ENCODE measurements at places on chromosomes 3 and 15.

- no peak for DNase-seq
Measured at GRCh38 chr15:101114610-101115009, 137.2 kb downstream of the CHSY1 start.

DNA sequence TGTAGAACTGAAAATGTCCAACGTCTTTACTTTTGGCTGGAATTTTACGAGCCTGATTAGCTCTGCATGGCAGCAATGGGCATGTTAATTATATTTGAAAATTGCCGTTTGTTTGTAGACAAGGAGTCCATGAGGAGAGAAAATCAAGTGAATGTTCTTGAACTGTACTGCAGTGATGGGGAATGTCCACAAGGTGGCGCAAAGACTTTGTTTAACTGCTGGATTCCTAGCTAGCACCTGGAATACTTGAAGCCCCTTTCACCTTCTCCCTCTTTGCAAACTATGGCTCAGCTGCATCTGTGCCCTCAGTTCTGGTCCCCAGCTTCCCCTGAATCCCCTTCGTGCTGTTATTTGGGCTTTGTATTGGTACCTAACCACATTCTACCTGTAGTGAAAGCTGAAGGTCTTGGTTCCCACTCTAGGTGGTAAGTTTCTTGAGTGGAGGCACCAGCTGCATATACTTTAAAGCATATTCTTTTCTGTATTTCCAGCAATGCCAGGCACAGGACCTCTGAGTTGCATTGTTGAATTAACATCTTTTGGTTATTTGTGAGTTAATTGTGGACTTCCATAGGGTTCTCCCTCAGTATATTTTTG is 25.3 kb downstream of the EXOG start:
- DNase-seq = peak; percentile 73

GRCh38 chr3:133845127-133845526 is 39.5 kb downstream of the SRPRB start:
- no peak for DNase-seq

GRCh38 chr3:31361371-31362273 is 171.1 kb upstream of the STT3B start:
- no peak for DNase-seq

- DNase-seq = peak; percentile 73
Measured at GRCh38 chr3:133209871-133210550, 171.8 kb downstream of the TMEM108 start.

DNA sequence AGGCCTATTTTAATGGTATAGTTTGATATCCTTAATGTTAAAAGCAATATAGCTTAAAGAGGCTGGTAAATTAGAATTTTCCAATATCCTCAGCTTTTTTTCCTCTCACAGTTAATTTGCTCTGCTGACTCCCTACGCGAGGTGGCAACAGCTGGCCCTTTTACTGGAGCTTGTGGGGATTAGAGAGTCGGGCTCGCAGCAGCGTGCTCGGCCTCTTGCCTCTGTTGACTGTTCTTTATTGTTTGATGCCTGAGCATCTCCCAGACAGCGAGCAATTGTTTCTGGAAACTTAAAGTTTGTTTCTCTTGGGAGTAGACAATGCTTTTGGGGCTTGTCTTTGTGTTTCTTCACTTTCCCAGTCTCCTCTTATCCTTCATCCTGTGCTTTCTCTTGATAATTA is 80.8 kb downstream of the OPA1 start:
- no peak for DNase-seq

DNA sequence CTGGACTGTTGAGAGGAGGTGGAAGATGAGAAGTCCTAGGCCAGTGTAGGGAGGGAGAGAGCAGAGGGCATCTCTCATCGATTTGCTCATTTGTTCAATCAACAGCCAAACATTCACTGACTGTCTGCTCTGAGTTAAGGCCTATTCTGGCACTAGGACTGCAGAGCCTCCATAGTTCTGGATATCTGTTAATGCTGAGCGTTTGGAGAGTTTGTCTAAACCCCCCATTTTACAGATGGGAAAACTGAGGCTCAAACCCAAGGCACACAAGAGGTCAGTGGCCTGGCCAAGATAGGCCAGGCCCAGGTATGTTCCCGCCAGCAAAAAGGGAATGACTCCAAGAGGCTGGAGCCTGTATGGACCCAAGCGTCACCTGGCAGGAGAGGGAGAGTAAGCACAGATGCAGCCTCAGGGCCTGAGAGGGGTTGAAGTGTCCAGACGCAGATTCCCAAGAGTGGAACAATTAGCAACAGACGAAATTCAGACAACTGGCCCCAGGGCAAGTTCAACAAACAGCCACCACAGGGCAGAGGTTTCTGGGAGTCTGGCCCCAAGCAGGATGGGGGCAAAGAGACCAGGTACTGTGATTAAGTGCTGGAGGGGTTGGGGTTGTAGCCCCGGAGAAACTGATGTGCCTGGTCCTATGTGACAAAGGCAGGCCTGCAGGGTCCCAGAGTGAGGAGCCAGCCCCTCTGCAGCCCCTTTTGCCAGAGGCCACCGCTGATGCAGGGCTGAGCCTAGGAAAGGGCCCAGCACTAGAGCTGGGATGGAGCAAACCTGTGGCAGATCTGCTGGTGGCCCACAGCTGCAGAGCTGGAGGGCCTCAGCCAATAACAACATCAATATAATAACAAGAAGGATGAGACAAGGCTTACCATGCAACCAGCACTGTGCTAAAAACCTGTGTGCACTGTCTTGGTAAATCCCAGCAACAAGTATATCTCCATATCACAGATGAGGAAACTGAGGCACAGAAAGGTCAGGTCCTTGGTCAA is 245.1 kb upstream of the TLE3 start:
- DNase-seq = no peak

- no peak for DNase-seq
Measured at GRCh38 chr3:28613511-28614106, 265.0 kb upstream of the AZI2 start.

DNA sequence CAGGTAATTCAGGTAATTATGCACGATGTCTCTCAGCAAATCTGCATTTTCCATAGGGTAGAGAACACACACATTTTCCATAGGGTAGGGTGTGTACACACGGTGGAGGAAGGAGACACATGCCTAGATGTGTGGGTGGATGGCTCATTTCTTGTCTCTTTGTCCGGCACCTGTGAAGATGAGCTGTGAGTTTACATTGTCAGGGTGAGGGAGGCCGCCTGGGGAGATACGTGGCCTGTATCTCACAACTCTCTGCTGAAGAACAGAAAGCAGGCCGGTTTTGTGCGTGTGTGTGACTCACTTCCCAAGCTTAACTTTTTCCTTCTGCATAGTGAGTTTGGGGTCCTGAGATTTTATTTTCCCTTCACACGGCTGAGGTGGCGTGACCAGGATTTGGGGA is 60.3 kb downstream of the SLC6A6 start:
- no peak for DNase-seq

DNA sequence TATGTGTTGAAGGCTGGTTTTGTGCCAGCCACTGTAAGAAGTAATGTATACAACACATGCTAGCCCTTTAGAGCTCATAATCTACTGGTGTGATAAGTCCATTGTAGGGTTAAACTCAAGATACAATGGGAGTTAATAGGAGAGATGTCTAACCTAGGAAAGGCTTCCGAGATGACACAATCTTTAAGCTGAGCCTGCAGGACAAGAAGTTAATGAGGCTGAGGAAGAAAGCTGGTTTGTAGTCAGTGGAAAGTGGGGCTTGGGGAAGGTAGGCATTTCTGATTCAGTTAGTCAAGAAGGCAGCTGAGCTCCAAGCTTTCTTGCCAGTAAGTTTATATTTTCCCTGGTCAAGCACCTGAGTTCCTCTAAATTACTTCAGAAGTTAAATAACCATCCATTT is 83.0 kb upstream of the TGFBR2 start:
- DNase-seq = no peak

DNA sequence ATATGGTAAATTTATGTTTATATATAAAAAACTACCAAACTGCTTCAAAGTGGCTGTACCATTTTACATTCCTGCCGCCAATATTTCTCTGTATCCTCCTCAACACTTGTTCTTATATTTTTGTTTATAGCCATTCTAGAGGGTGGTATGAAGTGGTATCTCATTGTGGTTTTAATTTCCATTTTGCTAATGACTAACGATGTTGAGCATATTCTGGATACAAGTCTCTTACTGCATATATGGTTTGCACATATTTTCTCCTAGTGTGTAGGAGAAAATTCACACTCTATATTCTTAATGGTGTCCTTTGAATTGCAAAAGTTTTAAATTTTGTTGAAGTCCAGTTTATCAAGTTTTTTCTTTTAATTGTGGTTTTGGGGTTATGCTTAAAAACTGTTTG is 15.1 kb downstream of the NMD3 start:
- DNase-seq = no peak

DNA sequence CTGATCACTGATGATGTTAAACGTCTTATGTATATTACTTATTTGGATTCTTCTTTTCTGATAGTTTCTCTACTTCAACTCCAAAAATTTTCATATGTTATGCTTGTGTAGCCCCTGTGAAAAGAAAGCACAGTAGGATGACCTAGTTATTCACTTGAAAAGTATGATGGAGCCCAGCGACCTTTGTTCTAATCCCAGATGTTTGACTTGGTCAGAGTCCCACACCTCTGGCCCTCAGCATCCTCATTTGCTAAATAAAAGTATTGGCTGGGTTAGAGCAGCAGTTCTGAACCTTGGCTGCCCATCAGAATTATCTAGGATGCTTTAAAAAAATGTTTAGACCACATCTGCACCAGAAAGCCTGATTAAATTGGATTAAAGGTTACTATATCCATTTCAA is 173.7 kb downstream of the ATG7 start:
- DNase-seq = no peak

DNA sequence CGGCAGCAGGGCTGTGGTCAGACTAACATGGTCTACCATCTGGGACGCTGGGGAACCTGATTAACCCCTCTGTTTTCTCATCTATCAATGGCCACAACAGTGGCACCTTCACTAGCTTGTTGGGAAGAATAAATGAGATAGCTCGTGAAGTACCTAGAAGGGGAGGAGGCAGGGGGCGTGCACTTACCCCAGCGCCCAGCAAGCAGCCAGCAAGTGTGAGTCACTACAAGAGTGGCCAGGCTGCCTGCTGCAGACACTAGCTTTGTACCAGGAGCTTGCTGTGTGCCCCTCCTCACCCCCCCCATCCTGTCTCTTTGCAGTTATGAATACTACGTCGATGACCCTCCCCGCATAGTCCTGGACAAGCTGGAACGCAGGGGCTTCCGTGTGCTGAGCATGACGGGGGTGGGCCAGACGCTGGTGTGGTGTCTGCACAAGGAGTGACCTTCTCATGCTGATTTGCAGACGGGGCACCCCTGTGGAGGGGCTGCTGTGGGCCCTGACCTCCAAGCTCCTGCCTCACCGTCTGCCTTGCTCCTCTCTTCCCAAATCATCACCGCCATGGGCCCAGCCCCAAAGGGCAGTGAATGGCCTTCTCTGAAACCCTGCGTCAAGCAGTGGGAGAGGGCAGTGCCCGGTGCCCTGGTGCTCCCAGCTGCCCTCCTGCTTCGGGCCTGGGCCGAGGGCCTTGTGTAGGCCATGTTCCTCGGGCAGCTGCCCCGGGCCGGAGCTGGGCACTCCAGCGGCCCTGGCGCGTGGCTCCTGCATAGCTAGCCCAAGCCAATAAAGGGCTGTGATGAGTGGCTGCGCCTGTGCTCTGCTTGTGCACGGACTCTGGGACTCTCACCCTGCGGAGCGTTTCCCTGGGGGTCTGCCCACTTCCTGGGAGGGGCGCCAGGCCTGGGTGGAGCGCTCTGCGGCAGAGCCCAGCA is 2.6 kb upstream of the C15orf62 start:
- DNase-seq = peak; percentile 74

DNA sequence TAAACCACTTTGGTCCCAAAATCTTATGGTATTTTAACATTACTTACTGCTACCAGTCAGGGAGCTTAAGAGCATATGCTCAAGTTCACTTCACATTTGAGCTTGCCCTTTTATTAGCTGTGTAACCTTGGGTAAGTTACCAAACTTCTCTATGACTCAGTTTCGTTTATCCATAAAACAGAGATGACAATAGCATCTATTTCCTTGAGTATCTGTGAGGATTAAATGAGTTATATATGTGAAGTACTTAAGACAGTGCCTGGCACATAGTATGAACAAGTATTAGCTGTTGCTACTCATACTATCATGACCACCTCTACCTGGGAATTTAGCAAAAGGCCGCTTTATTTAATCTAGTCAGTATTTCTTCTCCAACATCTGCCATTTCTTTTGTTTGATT is 5.9 kb downstream of the ATOSA start:
- DNase-seq = peak; percentile 9

GRCh38 chr3:49724586-49724985 is 835 bp upstream of the GMPPB start:
- DNase-seq = no peak

- DNase-seq = no peak
Measured at GRCh38 chr3:108862865-108863798, 40.5 kb downstream of the TRAT1 start.

GRCh38 chr3:10466186-10466585 is 39.2 kb downstream of the ATP2B2 start:
- no peak for DNase-seq

- peak; percentile 91 for DNase-seq
Measured at GRCh38 chr15:79978655-79979514, 7.9 kb upstream of the BCL2A1 start.

DNA sequence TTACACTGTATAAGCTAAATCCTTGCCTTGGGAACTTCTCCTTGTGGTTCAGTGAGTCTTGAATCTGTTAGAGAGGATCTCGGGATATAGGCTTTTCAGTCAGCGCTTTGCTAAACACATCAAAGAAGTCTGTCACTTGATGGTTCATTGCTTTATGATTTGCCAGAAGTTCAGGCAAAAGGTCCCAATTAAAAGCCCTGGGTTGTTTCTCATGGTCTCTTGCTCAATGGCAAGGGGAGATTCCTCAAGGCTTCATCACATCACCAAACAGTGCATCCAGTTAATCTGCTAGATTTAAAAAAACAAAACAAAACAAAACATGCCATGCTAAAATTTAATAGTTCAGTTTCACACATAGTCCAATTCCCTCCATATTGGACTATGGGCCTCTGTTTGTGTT is 114.8 kb downstream of the FILIP1L start:
- DNase-seq = no peak

DNA sequence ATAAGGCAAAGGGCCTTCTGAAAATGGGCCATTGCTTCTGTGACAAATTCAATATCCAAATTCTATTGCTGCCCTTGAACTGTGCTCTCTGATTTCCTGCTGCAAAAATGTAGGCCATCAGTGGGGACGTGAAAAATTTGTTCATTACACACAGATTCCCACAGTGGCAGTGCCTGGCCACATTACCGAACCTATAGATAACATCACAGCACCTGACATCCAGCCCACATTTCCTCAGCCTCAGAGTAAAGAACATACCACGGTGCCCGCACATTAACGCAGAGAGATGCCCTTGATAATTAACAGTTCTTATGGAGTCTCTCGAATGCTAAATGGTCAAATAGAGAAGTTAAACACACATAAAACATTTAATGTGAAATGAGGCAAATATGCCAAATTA is 931.6 kb upstream of the CFAP20DC start:
- no peak for DNase-seq

Measured in NB4 (cell line).